Smooth muscle cell of bladder (primary cell): ENCODE measurements at places on chromosomes 11 and 22. TPM values are rescaled to one million over a fixed set of nuclear protein-coding genes. Genes with fewer than 3 reads are reported as not detected.

The TMEM151A gene
- under 0.01 and 0.18 TPM in 2 replicates for total RNA-seq

The OR4A16 gene
- not detected in 2 replicates for total RNA-seq

The LARGE1 gene
- 12.1 and 26.6 TPM in 2 replicates for total RNA-seq

The OR51B5 gene
- 0.18 and 0.28 TPM in 2 replicates for total RNA-seq

The OR8G1 gene
- not detected in 2 replicates for total RNA-seq

The P2RY2 gene
- not detected in 2 replicates for total RNA-seq

The DNAJB13 gene
- not detected in 2 replicates for total RNA-seq

The APOC3 gene
- total RNA-seq = not detected in 2 replicates
